WERI-Rb-1 (cell line): ENCODE measurements at places on chromosomes 5 and 9.
A peak's percentile ranks its signal among the peaks of the same experiment; 100 is the strongest.

- DNase-seq: no peak
These were observed 8.1 kb upstream of the SLC38A9 start for GRCh38 chr5:55720188-55720703.

GRCh38 chr5:120255214-120255613 lies 208.9 kb upstream of the PRR16 start:
- no peak for DNase-seq

- DNase-seq: peak; percentile 66
These were observed 597 bp downstream of the NFIL3 start for GRCh38 chr9:91422758-91423711.

GRCh38 chr5:124102486-124102885 lies 590.5 kb downstream of the CSNK1G3 start:
- no peak for DNase-seq

DNA sequence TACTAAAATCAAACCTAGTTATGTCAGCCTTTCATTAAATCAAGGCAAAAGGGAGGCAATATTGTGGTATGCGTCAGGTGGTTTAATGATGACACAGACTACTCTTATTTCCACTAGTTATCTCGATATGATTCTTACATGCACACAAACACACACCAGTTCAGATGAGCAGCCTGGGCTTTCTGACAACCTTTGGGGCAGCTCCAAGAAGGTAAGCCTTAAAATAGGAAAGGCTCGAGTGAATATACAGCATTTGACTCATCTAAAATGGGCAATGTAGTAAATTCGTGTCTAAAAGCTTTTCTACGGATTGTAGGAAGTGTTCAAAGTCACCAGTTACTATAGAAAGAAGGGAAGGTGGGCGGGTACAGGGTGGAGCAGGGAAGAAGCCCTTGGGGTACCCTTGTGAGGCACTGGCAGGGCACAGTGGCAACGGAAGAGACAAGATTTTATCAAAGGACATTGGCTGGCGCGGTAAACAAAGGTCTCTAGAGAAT lies 1.9 kb downstream of the ANKH start:
- no peak for DNase-seq

GRCh38 chr9:131555841-131556673 lies 10.7 kb downstream of the PRRT1B start:
- DNase-seq: no peak

- peak; percentile 22 for DNase-seq
These were observed 681 bp downstream of the CPLANE1 start for GRCh38 chr5:37248421-37248969.

GRCh38 chr9:23934291-23934906 lies 108.4 kb upstream of the ELAVL2 start:
- no peak for DNase-seq

DNA sequence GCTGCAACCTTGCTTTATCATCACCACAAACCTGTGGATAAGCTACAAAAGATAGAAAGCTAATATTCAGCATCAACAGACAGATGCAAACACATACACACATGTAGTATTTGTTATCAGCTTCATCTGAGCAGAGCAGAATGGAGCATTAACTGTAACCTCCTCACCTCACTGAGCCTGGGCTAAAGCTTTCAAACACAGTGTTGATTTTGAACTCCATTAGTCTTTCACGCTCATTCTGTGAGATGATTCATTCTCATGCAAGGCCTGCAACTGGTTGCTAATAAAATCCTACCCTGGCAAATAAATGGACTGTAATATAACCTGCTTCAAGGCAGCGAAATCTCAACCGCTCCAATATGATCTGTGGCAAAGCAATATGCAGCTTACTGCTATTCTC lies 1360.6 kb upstream of the ACO1 start:
- DNase-seq: no peak

- DNase-seq: no peak
These were observed 21.1 kb downstream of the AQP7 start for GRCh38 chr9:33381231-33381791.

GRCh38 chr9:126295936-126296600 lies 30.6 kb upstream of the MVB12B start:
- DNase-seq: no peak
